ENCODE measurements at places on chromosomes 5 and 9. TPM values are rescaled to one million over a fixed set of nuclear protein-coding genes. Genes with fewer than 3 reads are reported as not detected.

- no peak for DNase-seq
- no peaks in the 10 kb centered on the region for H3K4me1 ChIP-seq
- H3K4me3 ChIP-seq = no peak overlapping the region
- no peaks in the 10 kb centered on the region for H3K27me3 ChIP-seq
- H3K27ac ChIP-seq = no peak overlapping the region
- H3K36me3 ChIP-seq = no peaks in the 10 kb centered on the region
These were observed 28.9 kb downstream of the SHC3 start for GRCh38 chr9:89149726-89150125.

GRCh38 chr5:96093890-96094381 is 132.3 kb upstream of the ELL2 start:
- no peaks in the 10 kb centered on the region for H3K27me3 ChIP-seq
- H3K27ac ChIP-seq = no peak overlapping the region
- H3K4me1 ChIP-seq = no peaks in the 10 kb centered on the region
- DNase-seq = no peak
- H3K36me3 ChIP-seq = no peaks in the 10 kb centered on the region

FGFR4 gene
- 49.6 TPM for total RNA-seq

DNA sequence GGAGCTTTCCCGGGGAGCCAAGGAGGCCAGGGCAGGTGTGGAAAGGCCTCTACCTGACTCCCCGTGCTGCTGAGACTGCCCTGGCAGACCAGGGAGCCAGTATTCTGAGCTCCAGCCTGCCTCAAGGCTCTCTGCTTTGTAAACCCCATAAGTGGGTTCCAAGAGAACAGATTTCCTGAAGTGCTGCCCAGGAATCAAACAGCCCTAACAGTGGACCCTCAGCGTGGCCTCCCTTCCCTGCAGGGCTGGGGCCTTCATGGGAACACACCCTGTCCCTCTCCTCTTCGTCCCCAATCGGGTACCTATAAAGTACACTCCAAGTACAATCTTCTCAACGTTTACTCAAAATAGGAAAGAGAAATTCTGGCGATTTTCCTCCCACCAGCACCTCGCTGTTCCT is 252.5 kb downstream of the FSTL4 start:
- DNase-seq = no peak
- H3K4me3 ChIP-seq = no peak overlapping the region
